C1 segment of cervical spinal cord (tissue), 14 donors: ENCODE measurements at places on chromosomes 6 and 20.
A peak's percentile ranks its signal among the peaks of the same experiment; 100 is the strongest.

- DNase-seq = no peak
Measured at GRCh38 chr6:166659581-166659980, 32.5 kb upstream of the RPS6KA2 start.

DNA sequence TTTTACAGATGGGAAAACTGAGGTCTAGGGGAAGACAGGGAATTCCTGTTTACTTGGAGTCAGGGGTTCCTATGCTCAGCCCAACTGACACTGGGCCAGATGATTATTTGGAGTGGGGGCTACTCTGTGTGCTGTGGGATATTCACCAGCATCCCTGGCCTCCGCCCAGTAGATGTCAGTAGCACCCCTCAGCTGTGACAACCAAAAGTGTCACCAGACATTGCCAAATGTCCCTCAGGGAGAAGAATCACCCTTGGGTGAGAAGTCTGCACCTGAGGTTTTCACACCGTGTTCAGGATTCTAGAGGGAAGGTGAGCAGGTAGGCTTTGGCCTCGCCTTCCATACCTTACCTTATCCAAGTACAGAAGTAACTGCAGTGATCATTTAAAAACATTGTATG, 27.6 kb downstream of the CDH26 start:
- no peak for DNase-seq

DNA sequence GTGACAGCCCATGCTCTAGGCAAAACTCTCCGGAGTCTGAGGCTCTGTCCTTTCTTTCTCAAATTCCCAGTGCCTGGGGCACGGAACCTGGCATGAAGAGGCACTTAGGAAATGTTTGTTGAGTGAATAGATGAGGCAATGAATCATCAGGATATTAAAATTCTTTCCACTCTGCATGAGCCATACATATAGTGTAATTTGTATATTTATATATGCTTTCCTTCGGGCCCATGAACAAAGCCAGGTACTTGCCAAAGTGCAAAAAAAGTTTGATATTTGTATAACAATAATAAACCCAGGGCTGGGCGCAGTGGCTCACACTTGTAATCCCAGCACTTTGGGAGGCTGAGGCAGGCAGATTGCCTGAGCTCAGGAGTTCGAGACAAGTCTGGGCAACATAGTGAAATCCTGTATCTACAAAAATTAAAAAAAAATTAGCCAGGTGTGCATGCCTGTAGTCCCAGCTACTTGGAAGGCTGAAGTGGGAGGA, 212.3 kb upstream of the ZNF217 start:
- no peak for DNase-seq

DNA sequence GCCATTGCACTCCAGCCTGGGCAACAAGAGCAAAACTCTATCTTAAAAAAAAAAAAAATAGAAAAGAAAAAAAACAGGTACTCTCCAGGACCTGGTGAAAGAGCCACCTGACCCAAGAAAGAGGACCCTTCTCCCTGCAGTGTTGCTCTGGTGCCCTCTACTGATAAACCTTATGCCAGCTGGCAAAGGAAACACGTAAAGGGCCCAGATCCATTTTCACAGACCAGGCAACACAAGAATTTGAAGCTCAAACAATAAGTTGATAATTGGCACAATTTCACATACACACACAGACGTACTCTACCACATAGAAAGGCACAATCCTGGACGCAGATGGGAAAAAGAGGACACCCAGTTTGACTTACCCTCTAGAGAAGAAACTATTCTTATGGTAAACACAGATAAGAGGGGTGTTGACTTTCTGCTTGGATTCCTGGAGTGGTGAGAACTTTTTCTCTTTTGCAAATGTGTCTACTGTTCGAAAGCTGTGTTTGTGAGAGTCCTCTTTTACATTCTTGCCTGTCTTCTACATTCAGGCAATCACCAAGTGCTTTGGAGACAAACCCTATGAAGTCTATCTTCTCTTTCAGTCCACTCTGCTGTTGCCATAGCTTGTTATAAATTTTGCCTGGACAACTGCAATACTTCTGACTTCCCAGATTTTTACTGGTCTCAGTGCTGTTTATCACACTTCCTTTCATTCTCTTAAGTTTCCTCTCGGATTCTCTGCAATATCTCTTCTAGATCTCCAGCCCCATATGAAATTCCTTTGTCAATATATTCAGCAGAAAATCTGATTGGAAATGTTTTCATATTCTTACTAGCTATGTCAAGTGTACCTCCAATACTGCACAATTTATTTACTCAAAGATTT, 6.4 kb upstream of the SNRPB start:
- DNase-seq = no peak

DNA sequence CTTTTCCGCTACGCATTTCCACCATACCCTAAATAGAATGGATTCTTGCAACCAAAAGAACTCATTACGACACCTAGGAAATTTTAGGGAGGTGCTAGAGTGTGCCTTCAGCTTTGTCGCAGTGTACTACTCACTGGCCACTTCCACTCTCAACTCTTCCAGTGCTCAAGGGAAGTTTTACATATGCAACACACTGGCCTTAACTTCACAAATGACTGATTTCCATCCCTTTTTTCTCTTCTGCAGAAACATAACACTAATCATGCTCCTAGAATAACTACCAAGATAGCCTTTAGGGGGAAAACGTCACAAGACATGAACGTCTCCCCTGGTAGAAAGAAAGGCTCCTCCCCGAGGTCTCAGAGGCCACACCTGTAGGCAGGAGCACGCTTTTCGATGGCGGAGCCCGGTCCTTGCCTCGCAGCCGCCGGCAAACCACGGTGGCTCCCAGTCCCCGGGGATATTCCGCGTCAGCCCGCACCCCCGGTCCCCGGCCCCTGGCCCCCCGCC, 584 bp downstream of the LYRM4 start:
- no peak for DNase-seq

GRCh38 chr6:125789576-125790357, 993 bp upstream of the NCOA7 start:
- peak; percentile 92 for DNase-seq

DNA sequence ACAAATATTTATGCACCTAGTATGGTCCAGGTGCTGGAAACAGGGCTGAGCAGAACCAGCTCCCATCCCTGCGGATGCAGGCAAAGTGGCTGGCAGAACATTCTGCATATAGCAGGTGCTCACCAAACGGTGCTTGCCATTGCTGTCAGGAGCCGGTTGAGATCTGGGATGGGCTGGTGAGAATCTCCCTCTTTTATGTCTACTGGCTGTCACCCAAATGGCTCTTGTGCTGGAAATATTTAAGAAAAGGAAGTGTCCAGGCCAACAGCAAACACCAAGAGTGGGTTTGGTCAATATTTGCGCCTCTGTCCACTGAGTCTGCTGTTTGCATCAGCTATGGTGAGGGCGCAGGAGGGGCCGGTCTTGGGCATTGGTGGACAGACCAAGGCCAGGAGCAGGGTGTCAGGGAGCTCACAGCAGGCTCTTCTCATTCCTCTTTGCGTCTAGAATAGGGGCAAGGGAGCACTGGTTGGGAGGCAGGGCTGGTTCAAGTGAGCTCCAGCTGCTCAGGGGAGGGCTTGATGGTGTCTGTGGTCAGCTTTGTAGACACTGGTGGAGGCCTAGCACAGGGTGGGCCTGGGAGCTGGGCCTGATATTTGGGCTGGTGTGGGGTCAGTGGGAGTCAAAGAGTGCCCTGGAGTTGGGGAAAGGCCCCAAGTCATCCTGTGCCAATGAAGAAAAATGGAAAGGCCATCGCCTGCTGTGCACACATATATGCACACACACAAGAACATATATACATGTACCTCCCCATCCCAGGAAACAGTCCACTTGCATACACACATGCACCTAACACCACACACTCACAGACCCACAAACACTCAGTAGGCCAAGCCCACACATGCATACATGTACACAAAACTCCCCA, 1.4 kb upstream of the BPIFB2 start:
- DNase-seq = no peak

DNA sequence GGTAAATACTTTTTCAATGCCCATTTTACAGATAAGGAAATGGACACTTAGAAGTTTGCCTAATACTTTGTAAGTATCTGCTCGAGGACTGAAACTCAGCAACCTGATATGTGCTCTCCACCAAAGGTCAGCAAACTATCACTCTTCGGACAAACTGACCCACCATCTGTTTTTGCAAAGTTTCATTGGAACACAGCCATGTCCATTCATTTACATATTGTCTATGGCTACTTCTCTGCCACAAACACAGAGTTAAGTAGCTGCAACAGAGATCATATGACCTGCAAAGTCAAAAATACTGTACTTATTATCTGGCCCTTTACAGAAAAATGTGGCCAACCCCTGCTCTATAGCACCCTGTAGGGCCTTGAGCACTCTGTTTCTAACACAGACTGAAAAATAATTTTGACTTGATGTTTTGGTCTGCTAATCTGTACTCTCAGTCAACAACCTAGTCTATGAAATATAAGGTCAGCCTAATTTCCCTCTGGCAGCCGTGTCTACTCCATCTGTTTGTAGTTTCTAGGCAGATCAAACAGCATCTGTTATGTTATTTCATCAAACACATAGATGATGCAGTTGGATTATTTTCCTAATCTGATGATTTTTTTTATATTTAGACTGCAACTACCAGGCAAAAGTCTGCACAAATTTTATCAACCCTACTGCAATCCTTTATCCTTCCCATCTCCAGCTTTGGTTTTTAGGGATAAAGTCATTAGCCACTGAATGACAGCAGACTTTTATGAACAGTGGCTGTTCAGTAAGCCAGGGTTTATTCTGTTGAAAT, 41.4 kb upstream of the BEND6 start:
- DNase-seq = peak; percentile 83

DNA sequence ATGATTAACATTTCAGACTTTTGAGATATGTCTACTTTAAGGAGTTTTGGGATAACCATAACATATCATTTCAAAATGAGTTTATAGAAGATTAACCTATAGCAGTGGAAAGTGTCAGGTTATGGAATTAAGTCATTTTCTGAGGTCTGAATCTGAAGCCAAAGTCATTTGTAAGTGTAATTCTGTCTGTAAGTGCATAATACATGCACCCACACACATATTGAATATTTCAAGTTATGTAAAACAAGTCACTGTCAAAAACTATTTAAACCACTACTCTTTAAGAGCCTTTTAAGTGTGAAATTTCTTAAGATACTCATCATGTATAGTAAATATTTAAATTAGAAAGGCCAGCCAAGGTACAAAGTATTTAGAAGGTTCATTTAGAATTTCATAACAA, 115.8 kb upstream of the HMGCLL1 start:
- DNase-seq = no peak
